ENCODE measurements at places on chromosomes 12 and 14.
A peak's percentile ranks its signal among the peaks of the same experiment; 100 is the strongest.

DNA sequence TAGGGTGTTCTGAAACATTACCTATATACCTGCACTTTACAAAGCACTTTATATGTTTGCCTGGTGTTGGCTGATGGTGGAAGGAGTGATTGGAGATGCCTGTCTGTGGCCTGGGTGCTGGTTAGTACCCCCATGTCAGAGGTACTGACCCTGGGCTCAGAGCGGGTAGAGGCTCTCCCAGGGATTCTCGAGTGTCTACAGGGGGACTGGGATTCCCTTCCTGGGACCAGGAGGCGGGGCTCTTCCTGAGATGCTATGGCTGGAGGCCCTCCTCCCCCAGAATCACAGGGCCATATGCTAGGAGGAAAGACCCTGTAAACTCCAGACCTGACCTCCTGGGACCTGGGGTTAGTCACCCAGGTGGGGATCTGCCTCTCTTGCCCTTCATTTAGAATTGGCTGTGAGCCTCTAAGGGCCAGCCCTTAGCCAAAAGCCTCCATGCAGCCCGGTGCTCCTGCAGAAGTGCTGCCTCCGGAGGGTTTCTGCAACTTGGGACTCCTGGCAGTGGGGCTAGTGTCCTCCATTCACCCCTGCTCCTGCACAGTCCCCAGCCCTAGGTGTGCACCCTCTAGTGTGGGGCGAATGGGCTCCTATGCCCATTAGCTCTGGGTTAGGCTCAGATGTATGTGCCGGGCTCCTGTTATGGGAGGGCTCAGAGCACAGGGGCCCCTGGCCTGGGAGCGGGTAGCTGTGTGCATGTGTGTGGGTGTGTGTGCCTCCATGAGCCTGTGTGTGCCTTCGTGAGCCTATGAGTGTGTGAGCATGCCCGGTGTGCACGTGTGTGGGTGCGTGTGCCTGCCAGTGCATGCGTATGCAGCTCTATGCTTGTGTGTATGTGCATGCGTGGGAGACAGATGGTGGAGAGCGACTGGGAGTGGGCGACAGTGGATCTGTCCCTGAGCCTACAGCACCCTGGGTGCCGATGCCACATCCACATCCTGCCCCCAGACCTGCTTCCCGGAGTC lies 36.6 kb downstream of the RTL1 start:
- no peak for DNase-seq

- DNase-seq, result no peak
Measured at GRCh38 chr12:16297521-16297920, 20.0 kb upstream of the SLC15A5 start.

DNA sequence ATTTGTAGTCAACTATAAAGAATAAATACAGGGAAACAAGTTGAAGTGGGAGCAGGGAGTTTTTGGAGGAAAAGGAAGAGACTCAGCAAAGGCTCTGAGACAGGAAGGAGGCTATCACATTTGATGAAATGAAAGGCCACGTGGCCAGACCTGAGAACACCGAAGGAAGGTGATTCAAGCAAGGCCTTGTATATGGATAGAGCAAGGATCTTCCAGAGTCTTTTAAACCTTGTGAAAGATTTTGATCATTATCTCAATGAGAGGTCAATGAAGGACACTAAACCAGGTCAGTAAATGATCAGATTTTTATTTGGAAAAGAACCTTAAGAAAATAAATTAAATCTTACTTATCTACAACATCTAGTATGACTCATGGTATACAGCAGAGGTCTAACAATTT lies 523.5 kb downstream of the SLC16A7 start:
- no peak for DNase-seq

- DNase-seq, result no peak
Measured at GRCh38 chr12:125069616-125070015, 4.4 kb downstream of the AACS start.

DNA sequence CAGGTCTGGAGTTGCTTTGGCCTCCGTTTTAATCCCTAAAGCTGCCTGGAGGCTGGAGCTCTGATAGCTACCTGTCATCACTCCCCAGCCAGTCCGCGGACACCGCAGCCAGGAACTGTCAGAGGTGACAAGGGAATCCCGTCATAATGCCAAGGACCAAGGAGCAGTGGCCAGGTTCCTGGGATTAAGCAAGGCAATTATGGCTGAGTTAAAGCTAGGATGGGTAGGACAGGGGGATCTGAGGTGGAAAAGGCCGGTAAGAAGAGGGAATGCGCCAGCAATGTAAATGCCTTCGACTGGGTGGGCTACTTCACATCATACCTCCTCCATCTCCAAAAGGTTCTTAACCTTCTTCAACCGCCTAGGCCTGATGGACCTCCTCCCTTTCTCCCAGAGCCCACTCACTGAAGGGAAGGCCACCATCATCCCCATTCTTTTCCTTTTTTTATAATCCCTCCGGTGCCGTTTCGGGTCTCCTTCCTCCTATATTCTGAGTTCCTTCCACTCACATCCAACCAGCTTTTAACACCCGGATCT lies 1.9 kb downstream of the PPP1R3E start:
- no peak for DNase-seq

DNA sequence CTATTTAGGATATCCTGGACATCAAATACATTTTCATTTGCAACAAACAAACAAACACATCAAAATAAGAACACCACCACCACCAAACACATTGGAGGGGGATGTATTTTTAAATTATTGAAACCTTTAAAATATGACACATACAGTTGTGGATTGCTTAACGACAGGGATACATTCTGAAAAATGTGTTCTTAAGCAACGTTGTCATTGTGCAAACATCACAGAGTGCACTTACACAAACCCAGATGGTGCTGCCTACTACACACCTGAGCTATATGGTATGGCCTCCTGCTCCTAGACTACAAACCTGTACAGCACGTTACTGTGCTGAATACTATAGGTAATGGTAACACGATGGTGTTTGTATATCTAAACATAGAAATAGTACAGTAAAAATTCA lies 19.4 kb downstream of the PYGL start:
- DNase-seq, result no peak

GRCh38 chr12:111448266-111448830 lies 42.6 kb downstream of the SH2B3 start:
- DNase-seq, result no peak

GRCh38 chr12:100651694-100652093 lies 78.2 kb downstream of the GAS2L3 start:
- no peak for DNase-seq

- DNase-seq, result no peak
Measured at GRCh38 chr14:100594625-100594951, 7.4 kb upstream of the BEGAIN start.

GRCh38 chr14:93012506-93012905 lies 89.6 kb downstream of the CHGA start:
- DNase-seq, result no peak

- no peak for DNase-seq
Measured at GRCh38 chr14:104333646-104334423, 195.4 kb downstream of the KIF26A start.

- no peak for DNase-seq
Measured at GRCh38 chr14:32934073-32934880, 4.4 kb upstream of the NPAS3 start.

- no peak for DNase-seq
Measured at GRCh38 chr14:85695300-85695699, 165.4 kb downstream of the FLRT2 start.

DNA sequence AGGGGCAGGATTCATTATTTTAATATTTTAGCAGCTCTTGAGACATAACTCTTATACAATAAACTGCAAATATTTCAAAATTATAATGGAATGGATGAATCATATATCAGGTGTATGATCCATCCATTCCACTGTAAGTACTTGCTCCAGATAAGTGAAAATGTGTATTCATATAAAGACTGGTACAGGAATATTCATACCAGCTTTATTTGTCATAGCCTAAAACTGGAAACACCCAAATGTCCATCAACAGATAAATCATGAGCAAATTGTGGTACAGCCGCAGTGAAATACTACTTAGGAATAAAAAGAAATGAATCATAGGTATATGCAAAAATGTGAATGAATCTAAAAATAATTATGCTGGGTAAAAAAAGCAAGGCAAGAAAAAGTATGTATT lies 263.6 kb upstream of the SYT10 start:
- DNase-seq, result no peak

- no peak for DNase-seq
Measured at GRCh38 chr12:99722690-99723486, 75.3 kb downstream of the GARIN6 start.

GRCh38 chr12:105948331-105948730 lies 190.4 kb downstream of the NUAK1 start:
- no peak for DNase-seq

- no peak for DNase-seq
Measured at GRCh38 chr12:127810041-127810440, 456.9 kb upstream of the TMEM132C start.

DNA sequence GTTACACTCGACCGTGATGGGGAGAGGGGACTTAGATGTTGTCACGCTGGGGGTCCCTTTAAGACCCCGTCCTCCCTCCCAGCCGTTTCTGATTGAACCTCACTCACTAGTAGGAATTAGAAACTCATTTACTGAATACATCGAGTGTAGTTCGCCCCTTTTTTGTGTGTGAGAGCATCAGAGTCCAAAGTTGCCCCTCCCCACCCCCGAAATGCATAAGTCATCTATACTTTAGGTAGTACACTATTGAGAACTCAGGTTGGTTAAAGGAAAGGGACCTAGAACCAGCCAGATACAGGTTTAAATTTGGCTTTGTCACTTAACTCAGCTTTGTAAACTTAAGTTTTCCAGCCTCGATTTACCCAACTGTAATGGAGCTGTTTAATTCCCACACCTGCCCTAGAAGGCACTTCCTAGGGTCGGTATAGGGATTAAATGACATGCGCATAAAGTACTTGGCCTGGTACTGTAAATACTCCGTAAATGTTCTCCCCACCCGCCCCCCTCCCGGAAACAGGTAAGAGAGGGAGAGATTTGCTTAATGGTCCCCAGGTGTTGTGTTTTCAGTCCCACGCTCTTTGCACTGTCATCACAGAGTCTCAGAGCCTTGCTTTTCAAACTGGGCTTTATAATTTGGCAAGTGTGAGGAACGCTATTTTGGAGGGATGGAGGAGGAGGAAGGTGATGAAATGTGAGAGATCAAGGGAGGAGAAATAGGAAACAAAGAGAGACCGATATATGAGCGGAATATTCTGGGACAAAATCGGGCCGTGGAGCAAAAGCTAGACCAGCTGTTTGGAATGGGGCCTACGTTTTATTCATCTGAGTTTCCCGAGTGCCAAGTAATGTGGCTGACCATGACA lies 897 bp downstream of the SUDS3 start:
- peak; percentile 13 for DNase-seq

DNA sequence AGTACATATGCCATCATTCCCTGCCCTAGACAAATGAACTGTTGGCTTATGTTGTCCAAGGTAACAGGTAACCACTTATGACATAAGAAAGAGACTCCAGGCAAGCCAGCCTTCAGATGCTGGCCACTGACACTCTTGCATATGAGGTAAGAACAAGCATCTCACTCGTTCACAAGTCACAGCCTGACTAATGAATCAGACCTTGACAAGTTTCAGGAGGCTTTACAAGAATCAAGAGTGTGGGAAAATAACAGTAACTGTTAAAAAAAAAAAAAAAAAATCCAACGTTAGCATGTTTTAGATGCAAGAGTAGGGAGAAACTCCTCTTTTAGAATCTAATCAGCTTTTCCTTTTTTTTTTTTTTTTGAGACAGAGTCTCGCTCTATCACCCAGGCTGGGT lies 40.7 kb downstream of the ZFYVE1 start:
- no peak for DNase-seq

- peak; percentile 72 for DNase-seq
Measured at GRCh38 chr14:104094709-104095425, 9.4 kb downstream of the ASPG start.

- no peak for DNase-seq
Measured at GRCh38 chr12:131196220-131196619, 242.5 kb downstream of the ADGRD1 start.

GRCh38 chr14:73272393-73272792 lies 35.1 kb downstream of the PAPLN start:
- no peak for DNase-seq
